ENCODE measurements at places on chromosomes 2 and 18.

GRCh38 chr2:231308631-231309428, 86.7 kb upstream of the B3GNT7 start:
- no peak for DNase-seq

DNA sequence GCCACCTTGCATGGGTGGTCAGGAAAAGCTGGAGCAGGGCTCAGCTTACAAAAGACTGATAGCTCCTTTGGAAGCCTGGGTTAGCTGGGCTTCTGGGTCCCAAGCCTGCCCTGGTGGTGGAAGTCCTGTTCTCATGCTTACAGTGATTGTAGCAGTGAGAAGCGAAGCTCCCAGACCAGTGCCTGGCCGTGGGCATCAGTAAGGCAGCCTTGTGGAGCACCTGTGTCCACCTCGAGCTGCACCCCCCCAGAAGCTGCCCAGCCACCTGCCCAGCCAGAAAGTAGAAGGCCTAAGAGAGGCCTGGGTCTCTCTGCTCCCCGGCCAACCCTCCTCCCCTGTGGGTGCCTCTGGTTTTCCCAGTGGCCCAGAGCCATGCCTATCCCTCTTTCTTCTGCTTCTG, 10.5 kb downstream of the GLI2 start:
- no peak for DNase-seq

GRCh38 chr2:25331686-25332365, 9.9 kb downstream of the DNMT3A start:
- no peak for DNase-seq

DNA sequence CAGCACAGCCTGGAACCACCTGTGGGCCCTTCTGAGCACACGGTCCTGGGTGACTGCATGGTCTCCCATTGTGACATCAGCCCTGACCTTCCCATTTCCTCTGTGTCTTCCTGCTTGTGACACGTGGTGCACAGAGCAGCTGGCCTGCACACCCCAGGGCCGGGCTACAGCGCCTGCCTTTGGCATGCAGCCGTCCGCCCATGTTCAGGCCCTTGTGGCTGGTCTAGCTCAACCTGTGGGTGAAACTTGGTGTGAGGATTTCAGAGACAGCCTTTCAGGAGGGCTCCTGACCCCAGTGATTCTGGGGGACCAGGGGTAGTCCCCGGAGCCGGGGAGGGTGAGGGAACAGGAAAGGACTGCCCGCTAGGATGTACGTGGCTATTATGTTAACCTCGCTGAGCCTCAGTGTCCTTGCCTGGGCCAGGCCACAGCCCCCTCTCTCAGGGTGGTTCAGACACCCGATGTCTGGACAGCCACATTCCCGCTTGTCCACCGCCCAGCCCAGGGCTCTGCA, 284.8 kb upstream of the HS6ST1 start:
- DNase-seq, result no peak

- DNase-seq, result no peak
These were observed 66.5 kb downstream of the PXDN start for GRCh38 chr2:1677821-1678165.

- DNase-seq, result no peak
These were observed 194.5 kb upstream of the LRRTM1 start for GRCh38 chr2:80499095-80499494.

DNA sequence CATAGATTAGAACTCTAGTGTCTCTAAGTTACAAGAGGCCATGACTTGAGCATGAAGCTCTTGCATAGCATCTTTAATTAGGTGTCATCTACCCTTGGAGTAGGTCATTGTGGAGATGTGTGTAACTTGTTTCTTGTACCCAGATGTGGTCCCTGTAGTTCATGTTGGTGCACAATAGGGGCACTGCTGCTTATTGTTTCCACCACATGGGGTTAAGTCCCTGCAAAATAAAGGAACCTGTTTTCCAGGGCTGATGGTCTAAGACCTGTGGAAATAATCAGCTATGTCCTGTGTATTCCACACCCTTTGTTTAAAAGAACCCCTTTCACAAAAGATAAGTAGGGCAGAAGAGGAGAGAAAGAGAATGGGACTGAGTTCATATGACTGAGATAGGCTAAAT, 28.6 kb downstream of the ASXL3 start:
- DNase-seq, result no peak

DNA sequence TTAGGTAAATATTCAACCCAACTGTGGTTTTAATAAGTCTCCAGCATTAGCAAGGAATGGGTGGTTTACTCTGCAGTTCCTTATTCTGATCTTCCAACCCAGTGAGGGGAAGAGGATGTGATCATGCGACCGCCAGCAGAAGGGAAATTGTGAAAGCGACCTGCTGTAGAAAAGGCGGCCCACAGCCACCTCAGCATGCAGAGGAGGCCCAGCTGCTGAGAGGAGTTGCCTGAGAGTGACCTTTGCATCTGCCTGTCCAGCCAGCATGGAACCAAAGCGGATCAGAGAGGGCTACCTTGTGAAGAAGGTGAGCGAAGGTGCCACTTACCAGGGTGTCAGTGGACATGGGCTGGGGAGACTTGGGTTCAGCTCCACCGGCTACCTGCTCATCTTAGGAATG, at the start of gene PLEK:
Gene PLEK (plus strand): TSS at position 196 of the 400 bp plus-strand sequence. CDS start 70 bp downstream, at position 266.
- DNase-seq, result no peak

- no peak for DNase-seq
These were observed 98.6 kb downstream of the HDAC4 start for GRCh38 chr2:239302083-239302807.

DNA sequence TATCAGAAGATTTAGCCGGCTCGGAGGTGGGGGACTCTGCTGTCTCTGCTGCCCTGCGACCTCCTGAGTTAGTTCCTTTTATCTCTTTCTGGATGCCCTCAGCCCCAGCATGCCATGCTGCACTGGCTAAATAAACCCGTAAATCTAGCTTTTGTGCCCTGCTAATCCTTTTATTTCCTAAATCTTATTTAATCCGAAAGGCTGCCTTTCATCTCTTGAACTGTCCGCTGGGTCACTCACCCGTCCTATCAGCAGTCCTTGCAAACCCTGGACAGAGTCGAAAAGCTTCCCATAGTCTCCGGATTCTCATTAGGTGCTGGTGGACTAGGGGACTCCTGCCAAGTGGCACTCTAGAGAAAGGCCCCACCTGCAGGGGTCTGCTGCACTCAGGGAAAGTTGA, 122.0 kb upstream of the APCDD1 start:
- no peak for DNase-seq

GRCh38 chr2:216819766-216820165, 40.1 kb downstream of the TNP1 start:
- no peak for DNase-seq

DNA sequence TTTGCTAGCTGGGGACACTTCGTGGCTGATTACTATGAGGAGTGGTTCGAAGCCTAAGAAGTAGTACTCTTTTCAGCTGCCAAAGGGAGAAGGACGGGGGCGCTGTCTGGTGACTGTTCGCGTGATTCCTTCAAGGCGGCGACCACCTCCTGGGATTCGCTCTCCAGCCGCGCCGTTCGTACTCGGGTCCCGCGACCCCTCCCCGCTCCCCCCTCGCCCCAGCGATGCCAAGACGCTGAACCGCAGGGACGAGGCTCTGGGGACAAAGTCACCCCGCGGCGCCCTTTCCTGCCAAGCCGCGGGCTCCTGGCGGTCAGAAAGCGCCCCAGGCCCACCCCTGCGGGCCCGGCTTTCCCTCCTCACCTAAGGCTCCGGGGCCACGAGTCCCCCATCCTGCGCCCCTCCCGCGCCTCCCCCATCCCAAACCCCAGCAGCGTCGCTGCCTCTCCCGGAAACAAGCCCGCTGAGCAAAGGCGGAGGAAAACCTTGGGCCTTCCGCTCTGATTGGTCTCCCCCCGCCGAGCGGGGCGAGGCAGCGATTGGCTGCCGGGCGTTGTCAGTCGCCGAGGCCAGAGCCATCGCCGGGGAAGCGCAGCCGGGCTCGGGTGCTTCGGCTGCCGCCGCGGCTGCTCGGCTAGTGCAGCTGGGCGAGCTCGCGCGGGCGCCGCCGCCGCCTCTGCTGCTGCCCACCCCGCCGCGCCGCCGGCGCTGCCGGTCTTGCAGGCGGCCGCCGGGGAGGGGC, 404.3 kb downstream of the XIRP2 start:
- peak; percentile 50 for DNase-seq

DNA sequence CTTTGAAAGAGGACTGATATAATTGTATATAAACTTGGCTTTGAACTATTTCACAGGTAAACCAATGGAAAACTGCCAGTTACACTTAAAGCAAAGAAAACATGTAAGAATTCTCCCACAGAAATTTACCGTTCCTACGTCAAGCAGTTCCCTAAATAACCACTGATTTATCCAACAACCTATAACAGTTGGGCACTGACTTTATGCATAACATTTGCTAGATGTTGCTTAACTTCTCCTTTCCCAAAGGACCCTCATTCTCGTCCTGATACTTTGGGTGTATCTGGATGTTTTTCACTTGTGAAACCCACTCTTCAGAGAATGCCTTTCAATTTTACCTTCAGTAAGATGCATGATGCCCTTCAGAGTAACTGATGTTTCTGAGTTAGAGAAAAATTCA, 43.8 kb downstream of the STAT1 start:
- no peak for DNase-seq

DNA sequence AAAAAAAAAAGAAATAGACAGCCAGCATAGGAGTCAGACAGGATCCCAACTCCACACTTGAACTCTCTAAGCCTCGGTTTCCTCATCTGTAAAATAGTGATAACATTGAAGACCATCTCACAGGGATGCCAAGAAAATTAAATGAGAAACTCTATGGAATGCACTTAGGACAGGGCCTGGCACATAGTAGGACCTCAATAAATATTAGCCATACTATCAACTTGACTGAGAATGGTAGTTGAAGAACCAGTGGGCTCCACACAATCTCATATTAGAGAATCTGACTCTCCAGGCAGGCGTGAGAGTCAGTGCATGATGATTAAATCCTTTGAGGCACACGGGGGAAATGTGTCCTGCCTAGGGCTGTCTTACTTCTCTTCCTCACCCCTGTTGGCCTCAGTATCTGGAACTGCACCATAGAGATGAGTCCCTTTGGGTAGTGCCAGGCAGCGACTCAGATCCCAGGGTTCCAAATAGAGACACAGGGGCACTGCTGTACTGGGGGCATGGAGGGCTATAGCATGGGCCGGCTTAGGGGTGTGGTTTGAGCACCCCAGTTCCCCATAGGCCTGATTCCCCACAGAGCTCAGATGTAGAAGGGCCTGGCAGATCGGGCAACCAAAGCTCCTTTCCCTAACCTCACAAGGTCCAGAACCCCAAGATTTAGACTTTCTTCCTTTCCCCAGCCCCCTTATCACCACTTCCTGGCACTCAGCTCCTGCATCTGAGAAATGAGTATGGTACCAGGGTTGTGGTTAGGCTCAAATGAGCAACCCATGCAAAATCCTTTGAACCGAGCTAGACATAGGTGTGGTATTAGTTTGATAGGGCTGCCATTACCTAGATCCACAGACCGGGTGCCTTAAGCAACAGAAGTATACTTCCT, 51.3 kb upstream of the CAB39 start:
- DNase-seq, result no peak

GRCh38 chr18:48742706-48743475, 204.1 kb downstream of the CTIF start:
- DNase-seq, result peak; percentile 87

DNA sequence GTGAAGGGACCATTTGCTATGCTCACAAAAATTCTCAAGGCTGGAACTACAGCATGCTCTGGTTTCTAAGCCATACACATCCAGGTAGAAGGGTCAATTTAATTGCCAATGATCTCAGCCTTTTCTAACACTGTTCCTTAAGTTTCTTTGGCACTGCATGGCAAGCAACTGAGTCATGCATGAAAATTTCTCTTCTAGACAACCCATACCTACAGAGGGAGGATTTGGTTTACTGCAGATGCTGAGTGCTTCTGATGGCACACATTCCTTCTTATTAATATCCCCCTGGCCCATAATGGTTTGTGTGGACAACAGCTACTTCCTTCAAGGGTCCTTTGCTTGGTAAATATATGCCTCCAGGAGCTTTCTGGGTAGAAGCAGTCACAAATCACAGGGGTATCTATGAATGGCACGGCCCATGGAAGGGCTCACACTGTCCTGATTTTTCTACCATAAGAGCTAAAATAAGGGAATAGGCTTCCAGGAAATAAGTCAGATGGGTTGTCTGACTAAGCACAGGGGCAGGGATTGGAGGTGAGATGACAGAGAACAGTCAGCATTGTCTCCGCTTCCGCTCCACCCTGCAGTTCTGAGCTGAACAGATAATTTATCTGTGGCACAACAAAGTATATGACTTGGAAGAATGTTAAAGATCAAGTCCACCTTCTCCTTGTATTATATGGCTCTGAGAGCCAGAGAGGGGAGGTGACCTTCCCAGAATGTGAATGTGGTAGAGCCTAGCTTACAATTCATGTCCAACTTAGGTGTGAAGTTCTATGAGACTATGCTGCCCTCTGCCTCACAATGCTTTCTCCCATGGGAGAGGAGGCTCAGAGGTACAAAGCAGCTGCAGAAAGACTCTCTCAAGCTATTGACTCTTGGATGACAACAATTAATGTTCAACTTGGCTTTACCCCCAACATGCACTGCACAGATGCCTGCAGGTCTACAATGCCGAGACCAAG, 199.2 kb upstream of the TNP1 start:
- no peak for DNase-seq

DNA sequence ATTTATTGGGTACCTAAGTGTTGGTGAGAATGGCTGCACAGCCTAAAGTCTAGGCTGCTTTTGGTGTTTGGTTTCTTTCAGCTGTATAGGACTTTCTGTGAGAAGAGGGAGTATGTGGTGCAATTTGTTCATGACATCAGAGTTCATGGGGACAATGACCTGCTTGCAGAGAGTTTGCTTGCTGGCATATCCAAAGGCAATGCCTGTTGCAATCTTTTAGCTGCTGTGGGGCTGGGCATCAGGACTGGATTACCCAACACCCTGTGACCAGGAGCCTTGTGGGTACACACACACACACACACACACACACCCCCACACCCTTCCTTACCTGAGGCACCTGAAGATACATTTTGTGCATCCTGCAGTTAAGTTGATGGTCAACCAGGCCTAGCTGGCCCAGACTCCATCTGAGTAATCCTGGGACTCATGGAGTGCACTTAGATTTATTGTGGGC, 68.4 kb downstream of the LIPG start:
- no peak for DNase-seq

- DNase-seq, result no peak
These were observed 183.4 kb upstream of the FOSL2 start for GRCh38 chr2:28209261-28209691.

DNA sequence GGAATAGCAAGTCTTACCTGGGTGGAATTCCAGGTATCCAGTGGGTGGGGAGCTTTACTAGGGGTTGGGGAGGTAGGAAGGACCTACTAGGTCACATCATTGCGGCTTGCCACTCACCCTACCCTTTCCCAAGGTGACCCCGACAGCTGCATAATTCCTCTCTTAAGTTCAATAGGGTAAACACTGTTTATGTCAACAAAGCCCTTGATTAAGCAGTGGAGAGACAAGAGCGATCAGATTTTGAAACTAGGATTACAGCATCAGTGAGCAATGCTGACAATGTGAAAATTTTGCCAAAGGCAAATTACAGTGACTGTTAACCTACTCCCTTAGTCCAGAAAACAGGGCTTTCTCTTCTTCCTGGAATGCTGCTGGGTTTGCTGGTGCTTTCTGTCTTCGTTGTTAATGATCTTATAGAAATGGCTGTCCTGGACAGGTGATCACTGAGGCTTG, 14.5 kb downstream of the SLC19A3 start:
- DNase-seq, result no peak

Data from GM04503 (cell line).